ENCODE measurements at places on chromosomes 6 and 20.
A peak's percentile ranks its signal among the peaks of the same experiment; 100 is the strongest.

DNA sequence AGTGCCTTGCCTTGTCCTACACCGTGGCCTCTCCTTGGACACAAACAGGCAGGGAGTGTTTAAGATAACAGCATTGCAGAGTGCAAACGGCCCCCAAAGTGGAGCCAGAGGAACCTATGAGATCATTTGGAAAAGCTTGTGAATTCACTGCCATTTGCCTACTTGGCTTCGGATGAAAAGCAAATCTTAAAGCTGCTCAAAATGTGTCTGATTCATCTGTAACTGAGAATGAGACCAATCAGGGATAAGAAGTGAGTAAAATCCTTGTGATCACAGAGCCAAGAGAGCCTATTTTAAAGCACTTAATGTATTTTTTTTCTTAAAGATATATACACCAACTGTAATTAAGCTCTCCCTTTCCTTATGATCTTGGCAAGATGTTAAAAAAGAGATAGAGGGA lies 65.7 kb upstream of the BACH2 start:
- no peak for DNase-seq

DNA sequence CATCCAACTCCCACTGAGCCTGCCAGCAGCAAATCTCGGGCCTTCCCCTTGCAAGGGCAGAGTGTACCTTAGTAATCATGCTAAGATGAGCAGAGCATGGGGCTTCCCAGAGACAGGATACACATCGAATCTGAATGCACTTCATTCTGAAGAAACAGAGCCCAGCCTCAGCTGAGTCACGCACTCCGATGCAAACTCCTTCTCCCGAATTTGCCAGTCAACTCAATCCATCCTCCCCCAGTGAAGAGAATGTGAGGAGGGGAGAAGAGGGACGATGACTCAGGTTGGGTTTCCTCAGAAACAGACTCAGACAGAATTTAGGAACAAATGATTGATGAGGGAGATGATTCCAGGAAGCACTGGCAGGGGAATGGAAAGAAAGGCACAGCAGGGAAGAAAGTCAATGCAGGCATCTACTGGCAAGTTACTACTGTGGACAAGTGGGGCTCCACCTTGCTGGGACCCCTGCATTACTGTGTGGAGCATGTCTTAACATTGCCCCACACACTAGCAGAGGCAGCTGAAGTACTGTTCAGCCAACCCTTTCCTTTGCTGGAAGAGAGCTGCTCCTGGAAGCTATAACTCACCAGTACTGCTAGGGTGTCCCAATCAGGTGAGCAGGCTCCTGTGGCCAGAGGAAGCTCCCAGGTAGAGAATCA lies 251.6 kb downstream of the ADGB start:
- peak; percentile 31 for DNase-seq

DNA sequence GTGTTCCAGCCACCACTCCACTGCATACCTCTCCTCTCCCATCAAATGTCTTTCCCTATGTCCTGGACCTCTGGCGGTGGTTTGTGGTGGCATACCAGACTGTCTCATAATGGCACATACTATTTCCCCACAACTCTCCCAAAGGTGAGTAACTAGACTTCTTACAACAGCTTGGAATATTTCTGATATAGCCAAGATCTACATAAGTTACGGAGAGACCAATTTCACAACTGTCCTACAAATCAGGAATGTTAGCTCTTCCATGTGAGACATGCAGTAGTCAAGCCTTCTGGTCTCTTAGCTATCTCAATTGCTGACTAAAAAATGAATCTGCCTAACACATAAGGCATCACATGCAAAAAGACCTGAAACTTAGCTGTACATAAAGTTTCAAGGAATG lies 588.9 kb downstream of the RNF144B start:
- DNase-seq = no peak

DNA sequence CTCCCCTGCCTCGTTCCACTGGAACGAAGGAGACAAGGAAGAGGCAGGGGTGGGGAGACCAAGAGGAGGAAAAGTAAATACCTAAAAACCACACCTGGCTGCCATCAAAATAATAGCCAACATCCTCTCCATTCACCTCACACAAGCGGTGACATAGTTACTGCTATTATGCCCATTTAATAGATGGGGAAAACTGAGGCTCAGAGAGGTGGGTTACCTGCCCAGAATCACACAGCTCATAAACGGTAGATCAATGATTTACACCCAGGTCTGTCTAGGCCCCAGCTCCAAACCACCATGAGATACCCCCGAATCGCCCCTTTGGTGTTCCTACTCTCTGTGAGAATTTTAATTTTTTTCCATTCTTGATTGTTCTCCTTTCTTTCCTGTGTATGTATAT lies 253.8 kb downstream of the BMP7 start:
- no peak for DNase-seq

DNA sequence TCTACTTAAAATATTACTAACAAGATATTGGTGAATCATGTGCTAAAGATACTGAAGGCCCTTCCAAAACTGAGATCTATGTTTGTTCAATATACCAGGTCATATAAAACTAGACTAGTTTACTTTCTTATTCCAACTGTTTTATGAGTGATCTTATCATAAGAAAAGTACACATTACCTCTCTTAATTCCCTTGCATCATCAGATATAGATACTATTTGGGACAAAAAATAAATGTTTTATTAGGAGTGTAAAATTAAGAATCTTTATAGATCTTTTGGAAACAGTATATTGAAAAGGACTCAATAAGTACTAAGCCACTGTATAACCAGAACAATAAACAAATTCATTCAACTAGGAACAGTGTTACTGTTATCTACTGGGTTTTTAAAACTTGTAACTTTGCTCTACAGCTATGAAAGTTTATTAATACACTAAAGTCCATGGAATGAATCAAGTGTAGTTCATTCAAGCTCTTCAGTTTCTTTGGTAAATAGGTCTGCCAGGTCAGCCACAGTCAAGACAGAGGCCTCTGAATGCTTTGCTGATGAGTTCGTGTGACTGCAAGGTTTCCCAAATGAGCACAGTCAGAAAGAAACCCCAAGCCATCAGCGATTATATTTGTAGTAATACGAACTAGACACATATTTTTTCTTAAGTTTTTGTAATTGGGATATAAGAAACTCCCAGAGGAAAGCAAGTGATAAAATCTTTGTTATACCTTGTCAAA lies 71.8 kb upstream of the FBXO30 start:
- DNase-seq = no peak

- no peak for DNase-seq
These were observed 147.5 kb downstream of the BCAS1 start for GRCh38 chr20:53922901-53923314.

- no peak for DNase-seq
These were observed 29.4 kb downstream of the BMP7 start for GRCh38 chr20:57236813-57237584.

DNA sequence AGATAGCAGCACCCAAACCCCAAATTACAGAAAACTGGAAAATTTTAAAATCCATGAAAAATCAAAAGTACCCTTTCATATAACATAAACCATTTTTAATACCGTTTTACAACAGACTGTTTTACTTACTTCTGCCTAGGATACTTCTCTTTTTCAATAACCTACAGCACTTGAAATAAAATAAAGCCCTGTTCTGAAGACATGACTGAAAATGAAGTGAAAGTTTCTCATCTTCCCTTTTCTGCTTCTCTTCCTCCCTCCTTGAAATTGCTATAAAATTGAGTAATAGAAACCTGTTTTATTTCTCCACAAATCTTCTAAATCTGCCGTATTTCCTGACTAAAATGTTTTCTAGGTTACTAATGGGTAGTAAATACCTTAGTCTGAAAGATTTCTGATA lies 20.3 kb downstream of the MMS22L start:
- DNase-seq = no peak

DNA sequence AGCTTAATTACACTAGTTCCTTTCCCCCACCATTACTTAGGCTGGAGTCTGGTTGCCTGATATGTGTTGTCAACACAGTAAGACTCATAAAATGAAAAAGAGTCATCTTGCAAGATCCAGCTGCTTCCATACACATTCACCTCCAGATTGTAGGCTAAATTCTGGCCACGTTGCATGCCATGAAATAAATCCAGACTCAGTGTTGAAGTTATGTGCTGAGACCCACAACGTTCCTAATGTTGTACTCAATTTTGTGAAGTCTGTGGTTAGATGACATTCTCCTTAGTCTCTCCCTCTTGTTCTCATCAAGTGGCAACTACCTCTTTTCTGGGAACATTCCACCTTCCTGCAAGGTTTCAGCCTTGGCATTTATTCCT lies 212.3 kb downstream of the LMBRD1 start:
- peak; percentile 3 for DNase-seq

- DNase-seq = no peak
These were observed 1152.0 kb downstream of the EPHA7 start for GRCh38 chr6:92267335-92267734.

DNA sequence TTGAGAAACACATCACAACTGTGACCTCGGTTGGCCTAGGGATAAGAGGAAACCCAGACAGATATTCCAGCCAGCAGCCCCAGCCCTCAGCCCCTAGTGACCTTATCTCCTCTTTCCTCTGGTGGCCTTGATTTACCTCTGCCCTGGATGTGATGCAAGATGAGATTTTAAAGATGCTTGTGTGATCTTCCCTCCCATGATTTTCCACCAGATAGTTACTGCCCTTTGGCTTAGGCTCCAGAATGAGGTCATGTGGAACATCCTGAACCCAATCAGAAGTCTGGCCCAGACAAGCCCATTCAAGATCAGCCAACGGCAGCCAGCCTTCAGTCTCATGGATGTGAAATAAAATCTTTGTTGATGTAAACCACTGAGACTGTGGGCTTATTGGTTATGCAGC lies 104.0 kb downstream of the BANF2 start:
- DNase-seq = no peak

DNA sequence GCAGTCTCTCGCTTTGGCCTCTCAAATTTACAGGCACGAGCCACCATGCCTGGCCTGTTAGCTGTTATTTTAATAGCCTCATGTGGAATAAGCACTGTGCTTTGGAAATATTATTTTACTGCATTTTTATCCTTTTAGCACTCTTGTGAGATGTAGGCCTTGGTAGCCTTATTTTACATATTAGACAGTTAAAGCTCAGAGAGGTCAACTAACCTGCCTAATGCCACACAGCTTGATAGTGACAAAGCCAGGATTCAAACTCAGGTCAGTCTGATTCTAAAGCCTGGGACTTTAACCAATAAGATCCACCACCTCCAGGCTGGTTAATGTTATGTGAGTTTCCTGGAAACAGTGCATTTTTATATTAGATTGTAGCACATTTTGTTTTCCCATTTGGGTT lies 9.5 kb downstream of the TNFAIP3 start:
- no peak for DNase-seq

- peak; percentile 45 for DNase-seq
These were observed 131.7 kb upstream of the MLIP start for GRCh38 chr6:53979468-53980067.

DNA sequence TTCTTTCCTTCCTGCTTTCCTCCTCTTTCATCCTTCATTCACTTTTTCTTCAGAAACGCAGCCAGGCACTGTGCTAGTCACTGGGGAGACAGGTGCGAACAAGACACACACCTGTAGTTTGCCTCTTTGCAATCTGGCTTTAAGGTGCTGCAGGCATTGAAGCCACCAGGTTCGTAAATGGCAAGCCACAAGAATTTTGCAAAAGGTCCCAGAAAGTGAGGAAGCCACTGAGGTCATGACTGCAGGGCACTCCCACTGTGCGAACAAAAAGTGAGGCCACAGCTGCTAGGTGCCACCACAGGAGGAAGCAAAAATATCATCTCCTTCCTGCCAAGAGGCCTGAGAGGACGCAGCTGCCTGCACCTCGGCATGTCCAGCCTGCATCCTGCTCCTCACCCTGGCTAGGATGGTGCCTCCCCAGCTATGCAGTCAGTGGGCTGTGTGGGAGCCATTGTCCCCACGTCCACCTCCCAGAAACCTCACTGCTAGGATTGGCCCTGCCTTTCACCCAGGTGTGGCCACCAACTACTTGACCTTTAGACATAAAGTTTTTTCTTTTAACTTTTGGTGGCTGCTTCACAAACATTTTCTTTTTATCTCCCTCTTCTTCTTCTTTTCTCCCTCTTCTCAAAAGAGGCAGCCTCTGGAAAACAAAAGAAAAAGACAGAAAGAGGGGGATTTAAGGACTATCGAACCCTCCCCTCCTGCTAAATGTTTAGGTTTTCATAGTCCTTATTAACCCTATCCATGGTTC lies 230.8 kb downstream of the BCAS1 start:
- DNase-seq = no peak

DNA sequence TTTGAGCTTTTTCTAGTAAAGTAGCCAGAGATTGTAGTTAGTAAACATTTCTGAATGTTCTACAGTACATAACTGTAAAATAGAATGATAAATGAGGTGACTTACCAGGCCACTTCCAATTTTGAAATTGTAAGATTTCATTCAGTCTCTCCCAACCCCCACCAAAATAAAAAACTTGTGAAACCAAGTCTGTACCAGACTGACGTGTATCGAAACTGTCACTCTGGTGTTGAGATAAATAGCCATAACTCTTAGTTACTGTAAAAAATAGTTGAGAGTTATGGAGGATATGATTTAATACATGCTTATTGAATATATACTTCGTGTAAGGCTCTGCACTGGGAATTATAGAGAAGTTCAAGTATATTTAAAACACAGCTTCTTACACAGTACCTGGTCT lies 455.7 kb downstream of the PLCB1 start:
- no peak for DNase-seq

DNA sequence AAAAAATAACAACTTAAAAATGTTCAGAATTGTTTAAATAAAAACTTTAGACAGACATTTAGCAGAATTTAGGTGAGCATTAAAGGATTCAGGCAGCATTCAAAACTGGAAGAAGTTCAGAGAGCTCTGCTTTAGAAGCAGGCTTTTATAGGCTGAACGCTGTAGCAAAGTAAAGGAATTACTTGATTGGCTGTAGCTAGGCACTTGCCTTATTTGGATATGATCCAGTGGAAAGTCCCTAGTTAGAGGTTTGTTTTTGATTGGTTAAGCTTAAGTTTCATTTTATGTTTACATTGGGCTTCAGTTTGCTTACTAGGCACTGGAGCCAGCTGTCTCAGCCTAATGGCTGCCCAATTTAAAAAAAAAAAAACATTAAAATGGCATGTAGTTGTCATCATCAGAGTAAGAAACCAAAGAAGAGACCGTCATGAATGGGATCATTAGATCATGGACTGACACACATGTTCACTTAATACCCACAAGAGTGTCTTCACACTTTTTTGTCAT lies 65.1 kb downstream of the CBFA2T2 start:
- peak; percentile 48 for DNase-seq

DNA sequence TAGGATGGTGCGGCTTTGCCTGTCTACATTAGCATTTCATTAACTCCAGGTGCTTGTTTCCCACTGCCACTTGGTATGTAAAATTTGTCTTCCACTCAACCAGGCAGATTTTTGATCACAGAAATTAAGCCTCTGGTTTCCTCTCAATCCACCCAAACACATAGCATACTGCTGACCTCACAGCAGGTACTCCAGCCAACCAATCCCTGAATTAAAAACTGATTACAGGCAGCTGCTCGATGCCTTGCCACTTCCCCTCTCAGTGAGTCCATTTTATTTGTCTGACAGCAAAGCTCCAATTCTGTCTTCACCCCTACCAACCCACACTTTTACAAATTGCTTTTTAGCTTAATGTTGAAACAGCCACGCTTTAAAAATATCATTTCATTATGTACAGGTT lies 95.2 kb downstream of the PLCB1 start:
- no peak for DNase-seq

Data from mesendoderm (in vitro differentiated cells).